ENCODE measurements at places on chromosomes 12 and 14. TPM values are rescaled to one million over a fixed set of nuclear protein-coding genes. Genes with fewer than 3 reads are reported as not detected.

DDX23 gene
- polyA plus RNA-seq = 87.0 TPM

INHBC gene
- not detected for polyA plus RNA-seq

MON2 gene
- polyA plus RNA-seq = 11.7 TPM

AICDA gene
- not detected for polyA plus RNA-seq

DLK1 gene
- polyA plus RNA-seq = 27.5 TPM

SYNDIG1L gene
- not detected for polyA plus RNA-seq

KCNMB4 gene
- not detected for polyA plus RNA-seq
